Stimulated activated CD8-positive, alpha-beta memory T cell treated with anti-CD3 and anti-CD28 coated beads, Interleukin-4, amount 100 ng/mL, for 48 hours (primary cell): ENCODE measurements at places on chromosomes 12 and 14.
A peak's percentile ranks its signal among the peaks of the same experiment; 100 is the strongest.

DNA sequence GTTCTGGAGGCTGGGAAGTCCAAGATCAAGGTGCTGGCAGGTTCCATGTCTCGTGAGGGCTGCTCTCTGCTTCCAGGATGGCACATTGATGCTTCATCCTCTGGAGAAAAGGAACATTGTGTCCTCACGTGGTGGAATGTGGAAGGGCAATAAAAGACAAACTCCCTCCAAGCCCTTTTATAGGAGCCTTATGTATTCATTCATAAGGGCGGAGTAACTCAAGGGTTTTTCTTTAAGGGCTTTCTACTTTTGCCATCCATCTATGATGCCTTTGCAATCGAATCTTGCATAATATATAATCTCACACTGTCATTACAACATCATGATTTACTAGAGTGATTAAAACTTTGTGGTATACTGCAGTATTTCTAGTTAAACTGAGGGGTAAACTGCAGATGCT is 132.7 kb upstream of the DDHD1 start:
- no peak for DNase-seq

- no peak for DNase-seq
These were observed 28.3 kb downstream of the SH2B3 start for GRCh38 chr12:111434049-111434448.

- no peak for DNase-seq
These were observed 87.1 kb upstream of the ATF1 start for GRCh38 chr12:50676756-50677155.

GRCh38 chr12:80698256-80698655 is 9.2 kb upstream of the MYF6 start:
- no peak for DNase-seq

DNA sequence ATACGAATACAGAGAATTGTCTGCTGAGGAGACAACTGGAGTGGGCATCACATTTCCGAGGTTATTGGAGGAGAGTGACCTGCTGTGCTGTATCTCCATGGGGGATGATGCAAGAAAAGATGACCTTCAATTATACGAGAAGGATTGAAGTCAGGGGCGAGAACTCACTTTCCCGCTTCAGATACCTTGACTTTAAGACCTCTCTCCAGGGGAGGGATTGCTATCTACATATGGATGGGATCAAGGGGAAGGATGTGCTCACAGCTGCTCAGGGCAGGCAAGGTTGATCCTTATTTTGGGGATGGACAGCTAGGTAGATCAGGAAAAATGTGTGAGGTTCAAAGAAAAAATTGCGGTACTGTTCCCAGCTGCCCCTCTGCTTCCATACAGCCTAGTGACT is 24.4 kb downstream of the NEUROD4 start:
- DNase-seq, result no peak

DNA sequence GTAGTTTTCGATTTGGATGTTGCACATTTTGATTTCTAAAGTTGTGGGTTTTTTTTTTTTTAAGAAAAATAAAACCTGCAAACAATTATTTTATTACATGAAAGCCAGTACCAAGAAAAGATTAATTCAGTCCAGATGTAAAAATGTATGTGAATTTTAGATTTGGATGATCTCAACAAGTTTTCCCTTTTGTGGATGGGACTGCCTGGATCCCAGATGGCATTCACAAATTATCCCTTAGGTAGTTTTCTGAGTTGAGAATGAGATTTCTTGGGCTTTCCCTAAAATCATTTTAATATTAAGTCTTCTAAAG is 2.8 kb downstream of the FRMD6 start:
- no peak for DNase-seq

DNA sequence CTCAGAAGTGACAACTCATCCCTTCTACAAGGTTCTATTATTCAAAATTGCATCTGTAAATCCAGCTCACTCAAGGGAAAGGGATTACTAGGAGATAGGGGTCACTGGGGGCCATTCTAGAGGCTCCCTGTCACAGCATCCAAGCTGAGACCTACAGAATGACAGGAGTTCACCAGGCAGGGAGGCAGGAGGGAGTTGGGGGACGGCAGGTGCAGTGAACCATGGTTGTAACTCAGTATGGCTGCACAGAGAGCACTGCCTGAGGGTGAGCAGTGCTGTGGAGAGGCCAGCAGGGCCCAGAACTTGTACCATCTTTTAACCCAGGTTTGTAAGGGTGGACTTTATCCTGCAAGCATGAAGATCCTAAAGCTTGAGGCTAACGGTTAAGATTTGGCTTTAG is 37.9 kb upstream of the SINHCAF start:
- no peak for DNase-seq

- DNase-seq, result no peak
These were observed 47.9 kb upstream of the ATF7IP start for GRCh38 chr12:14317362-14318146.

- DNase-seq, result peak; percentile 78
These were observed 6.4 kb upstream of the ZNF385A start for GRCh38 chr12:54390668-54391551.

DNA sequence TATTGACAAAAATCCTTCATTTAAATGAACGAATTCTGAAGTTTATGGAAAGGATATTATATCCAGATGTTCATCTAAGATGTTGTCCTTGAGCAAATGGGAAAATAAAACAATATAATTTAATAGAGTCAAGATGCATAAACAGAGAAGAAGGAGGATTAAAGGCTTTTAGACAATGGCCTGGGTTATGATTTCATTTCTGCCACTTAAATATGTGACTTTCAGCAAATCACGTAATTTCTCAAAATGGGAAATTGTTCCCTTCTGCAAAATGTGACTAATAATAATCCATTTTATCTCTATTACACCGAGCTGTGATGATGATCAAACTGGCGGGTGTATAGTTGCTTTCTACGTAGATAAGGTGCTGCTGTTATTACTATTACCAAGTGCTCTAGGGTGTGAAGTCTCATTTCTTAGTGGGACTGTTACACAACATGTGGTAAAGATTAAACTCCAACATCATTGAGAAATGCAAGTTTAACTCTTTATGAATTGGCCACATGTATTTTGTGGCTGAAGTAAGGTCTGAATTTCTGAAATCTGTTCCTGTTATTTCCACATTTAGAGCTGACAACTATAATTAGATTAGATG is 157.0 kb downstream of the MYRFL start:
- DNase-seq, result no peak

DNA sequence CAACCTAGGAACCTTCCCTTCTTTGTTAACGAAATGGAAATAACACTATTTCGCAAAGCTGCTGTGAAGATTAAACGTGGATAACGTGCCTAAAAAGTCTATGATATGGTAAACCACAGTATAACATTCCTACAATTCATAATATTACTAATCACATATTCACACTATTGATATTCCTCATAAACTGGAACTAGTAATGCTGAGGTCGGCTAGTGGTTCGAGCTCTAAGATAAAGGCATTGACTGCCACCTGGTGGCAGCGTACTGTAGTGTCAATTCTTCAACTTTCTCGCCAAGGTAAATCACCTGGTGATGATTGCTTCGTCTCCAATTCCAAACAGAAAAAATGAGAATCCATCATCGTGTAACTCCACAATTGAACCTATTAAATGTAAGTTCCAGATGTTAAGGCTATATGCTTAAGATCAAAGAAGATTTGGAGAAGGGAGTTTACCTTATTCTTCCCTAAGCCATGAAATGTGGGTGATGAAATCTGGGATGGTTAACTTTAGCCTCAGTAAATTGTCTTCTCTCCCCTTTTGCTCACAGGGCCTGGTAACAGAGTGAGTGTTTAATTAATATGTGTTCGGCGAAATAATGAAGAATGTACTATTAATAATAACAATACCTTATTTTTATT is 197.5 kb upstream of the TMEM132C start:
- peak; percentile 52 for DNase-seq

DNA sequence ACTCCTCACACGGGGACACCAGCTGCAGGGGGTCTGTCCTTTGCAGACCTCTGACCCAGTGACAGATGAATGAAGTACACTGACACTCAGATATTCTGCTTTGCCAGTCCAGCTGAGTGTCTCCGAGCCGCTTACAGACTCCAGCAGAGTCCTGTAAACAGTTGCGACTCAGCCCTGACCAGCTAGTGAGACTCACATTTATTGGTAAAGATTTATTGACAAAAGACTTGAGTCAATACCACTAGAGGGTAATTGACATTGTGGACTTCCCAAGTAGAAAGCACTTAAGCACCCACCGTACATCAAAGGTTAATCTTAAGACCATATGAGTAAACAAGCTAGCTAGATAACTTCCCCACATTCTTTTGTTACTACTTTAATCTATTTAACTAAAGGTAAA is 9.8 kb upstream of the FKBP4 start:
- no peak for DNase-seq

DNA sequence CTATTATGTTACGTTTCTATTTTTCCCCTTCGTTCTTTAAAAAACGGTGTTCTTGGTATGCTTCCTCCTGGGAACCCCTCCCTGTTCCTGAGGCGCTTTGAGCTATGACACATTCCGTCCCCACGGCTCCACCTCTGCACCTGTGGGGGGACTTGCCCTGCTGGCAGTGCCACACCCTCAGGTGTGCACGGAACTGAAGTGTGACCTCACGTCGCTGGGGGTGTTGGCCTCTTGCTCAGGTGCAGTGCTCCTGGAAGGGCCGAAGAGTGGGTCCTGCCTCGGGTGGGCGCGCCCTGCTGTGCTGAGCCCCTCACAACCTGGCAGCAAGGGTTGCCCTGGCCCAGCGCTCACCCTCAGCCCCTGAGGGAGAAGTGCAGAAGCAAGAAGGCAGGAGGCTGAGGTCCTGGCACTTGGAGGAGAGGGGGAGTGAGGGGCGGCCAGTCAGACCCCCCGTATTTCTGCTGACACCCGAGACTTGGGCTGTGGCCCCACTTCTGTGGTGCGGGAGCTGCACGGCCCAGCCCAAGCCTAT is 4.9 kb downstream of the AMN start:
- DNase-seq, result no peak

- no peak for DNase-seq
These were observed 144.1 kb downstream of the PRKD1 start for GRCh38 chr14:29783556-29783955.

DNA sequence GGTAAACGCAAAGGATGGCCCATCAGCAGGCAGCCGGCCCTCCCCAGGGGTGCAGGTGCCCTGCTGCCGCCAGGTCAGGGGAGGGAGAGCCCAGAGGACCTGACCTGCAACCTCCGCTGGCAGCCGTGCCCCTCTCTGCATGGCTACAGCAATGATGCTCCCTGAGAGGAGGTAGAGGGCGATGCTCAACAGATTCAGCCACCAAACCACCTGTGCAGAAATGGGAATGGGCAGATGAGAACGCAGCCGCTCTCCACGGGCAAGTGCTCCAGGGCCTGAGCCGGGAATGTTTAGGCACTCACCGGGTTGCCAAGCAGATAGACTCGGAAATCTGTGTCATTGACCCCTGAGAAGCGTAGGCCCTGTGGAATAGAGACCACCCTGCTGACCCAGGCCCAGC is 8.7 kb upstream of the NGB start:
- DNase-seq, result no peak

- no peak for DNase-seq
These were observed 269.9 kb upstream of the PLEKHG7 start for GRCh38 chr12:92432724-92433441.
